ENCODE measurements at places on chromosomes 12 and 14. TPM values are rescaled to one million over a fixed set of nuclear protein-coding genes. Genes with fewer than 3 reads are reported as not detected.

RHOJ gene
- not detected for total RNA-seq

GLIPR1L1 gene
- not detected for total RNA-seq

MCRS1 gene
- total RNA-seq, result 57.1 TPM

OSBPL8 gene
- 85.6 TPM for total RNA-seq

NYNRIN gene
- 0.05 TPM for total RNA-seq

IRAK3 gene
- 0.31 TPM for total RNA-seq

PTGER2 gene
- 19.9 TPM for total RNA-seq

SOAT2 gene
- 5.3 TPM for total RNA-seq

ALG10B gene
- 16.8 TPM for total RNA-seq

PLCZ1 gene
- not detected for total RNA-seq

SETD3 gene
- 49.9 TPM for total RNA-seq

ATF1 gene
- 46.6 TPM for total RNA-seq

RGS6 gene
- not detected for total RNA-seq

MIP gene
- total RNA-seq, result not detected

NFE2 gene
- not detected for total RNA-seq

PYM1 gene
- total RNA-seq, result 22.1 TPM

FBLN5 gene
- total RNA-seq, result 1.3 TPM

RNASE8 gene
- total RNA-seq, result not detected

NOVA1 gene
- total RNA-seq, result not detected

LRRIQ1 gene
- total RNA-seq, result not detected

ART4 gene
- total RNA-seq, result not detected

KRT78 gene
- not detected for total RNA-seq

DDN gene
- 1.2 TPM for total RNA-seq

UBE2N gene
- total RNA-seq, result 186 TPM

HRK gene
- not detected for total RNA-seq

SLC2A3 gene
- total RNA-seq, result 488 TPM

GPD1 gene
- total RNA-seq, result 0.16 TPM

ADAMTS20 gene
- total RNA-seq, result not detected

GLT8D2 gene
- not detected for total RNA-seq

PLEKHD1 gene
- total RNA-seq, result 0.07 TPM

NGB gene
- total RNA-seq, result not detected

PXN gene
- 40.2 TPM for total RNA-seq

CMTM5 gene
- total RNA-seq, result not detected

HCAR3 gene
- not detected for total RNA-seq

STON2 gene
- 0.58 TPM for total RNA-seq

B3GNT4 gene
- total RNA-seq, result 3.6 TPM

KRT7 gene
- total RNA-seq, result 2.1 TPM

RAN gene
- total RNA-seq, result 2,247 TPM

TMEM229B gene
- 1.6 TPM for total RNA-seq

CALM1 gene
- total RNA-seq, result 365 TPM

EML5 gene
- 2.7 TPM for total RNA-seq

SYT10 gene
- total RNA-seq, result not detected

NUAK1 gene
- not detected for total RNA-seq

TESPA1 gene
- 107 TPM for total RNA-seq

SLC39A2 gene
- not detected for total RNA-seq

TPPP2 gene
- not detected for total RNA-seq

KRT73 gene
- total RNA-seq, result not detected

BEST3 gene
- not detected for total RNA-seq

SLC7A7 gene
- total RNA-seq, result 0.45 TPM

OTOGL gene
- total RNA-seq, result not detected

TMEM30B gene
- 1.7 TPM for total RNA-seq

DHRS2 gene
- 3.3 TPM for total RNA-seq

SDR9C7 gene
- not detected for total RNA-seq

RARG gene
- 19.7 TPM for total RNA-seq

Measured in activated CD8-positive, alpha-beta T cell treated with anti-CD3 and anti-CD28 coated beads for 36 hours (primary cell).